Urinary bladder (tissue), 4 donors: ENCODE measurements at places on chromosomes 2 and 18. TPM values are rescaled to one million over a fixed set of nuclear protein-coding genes. Genes with fewer than 3 reads are reported as not detected.

Gene AKAIN1
- total RNA-seq = not detected

Gene KCNE4
- total RNA-seq = 22.0 TPM

Gene TCF23
- total RNA-seq = 0.85 TPM

Gene CAVIN2
- 103 TPM for total RNA-seq

Gene SFTPB
- total RNA-seq = not detected

Gene CFAP65
- not detected for total RNA-seq

Gene OBSL1
- 43.5 TPM for total RNA-seq

Gene SLC23A3
- 2.2 TPM for total RNA-seq

Gene TNS1
- 191 TPM for total RNA-seq

Gene SAG
- not detected for total RNA-seq

Gene AOX1
- total RNA-seq = 6.0 TPM

Gene MC2R
- not detected for total RNA-seq

Gene KIAA2012
- 0.16 TPM for total RNA-seq

Gene IL37
- total RNA-seq = not detected

Gene SCN3A
- total RNA-seq = 6.1 TPM

Gene SPHKAP
- total RNA-seq = 1.1 TPM

Gene GYPC
- total RNA-seq = 65.2 TPM

Gene NEU2
- total RNA-seq = not detected

Gene C18orf54
- total RNA-seq = 17.3 TPM

Gene TLX2
- total RNA-seq = 0.63 TPM

Gene GATA6
- 42.0 TPM for total RNA-seq
